AG10803 (cell line): ENCODE measurements at places on chromosomes 12 and 14.

DNA sequence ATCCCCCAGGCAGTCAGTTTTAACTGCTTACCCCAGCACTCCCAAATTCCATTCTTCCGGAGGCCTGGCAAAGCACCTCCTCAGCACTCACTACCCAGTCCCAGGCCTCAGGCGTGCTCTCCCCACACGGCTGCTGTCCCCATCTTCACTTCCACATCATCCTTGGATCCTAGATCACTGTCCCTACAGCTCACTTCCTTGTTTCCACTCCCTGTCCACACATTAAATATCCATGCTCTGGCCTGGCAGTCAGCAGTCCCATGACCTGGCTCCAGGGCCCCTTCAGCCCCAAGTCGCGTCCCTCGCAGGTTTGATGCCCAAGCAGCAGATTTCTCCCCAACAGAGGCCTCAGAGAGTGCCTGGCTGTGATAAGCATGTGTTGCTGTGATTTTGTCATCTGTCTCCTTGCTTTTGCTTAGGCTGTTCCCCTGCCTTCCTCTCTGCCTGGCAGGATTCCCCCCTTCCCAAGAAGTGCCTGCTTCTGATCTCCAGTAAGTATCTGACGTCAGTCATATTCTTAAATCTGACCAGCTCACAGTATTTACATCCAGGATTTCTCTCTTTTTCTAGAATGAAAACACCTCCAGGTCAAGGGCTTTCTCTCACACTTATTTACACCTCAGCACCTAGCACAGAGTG, 241.7 kb downstream of the ZFP36L1 start:
- no peak for DNase-seq

DNA sequence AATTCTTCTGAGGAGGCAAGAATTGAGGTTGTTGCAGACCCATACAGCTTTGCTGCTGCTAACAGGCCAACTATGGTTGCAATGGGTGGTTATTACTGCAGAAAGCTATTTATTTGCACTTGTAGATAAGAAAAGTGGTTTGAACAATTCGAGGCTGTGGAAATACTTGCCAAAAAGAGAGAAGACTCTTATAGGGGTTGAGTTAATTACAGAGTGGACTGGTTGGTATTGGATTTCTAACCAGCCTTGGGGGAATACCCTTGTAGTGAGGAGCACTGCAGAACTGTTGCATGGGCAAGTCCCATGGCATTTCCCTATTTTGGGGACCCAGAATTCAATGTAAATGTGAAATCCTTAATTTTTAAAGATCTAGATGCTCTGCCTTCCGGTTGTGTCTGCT, 120.5 kb downstream of the KCNMB4 start:
- no peak for DNase-seq

DNA sequence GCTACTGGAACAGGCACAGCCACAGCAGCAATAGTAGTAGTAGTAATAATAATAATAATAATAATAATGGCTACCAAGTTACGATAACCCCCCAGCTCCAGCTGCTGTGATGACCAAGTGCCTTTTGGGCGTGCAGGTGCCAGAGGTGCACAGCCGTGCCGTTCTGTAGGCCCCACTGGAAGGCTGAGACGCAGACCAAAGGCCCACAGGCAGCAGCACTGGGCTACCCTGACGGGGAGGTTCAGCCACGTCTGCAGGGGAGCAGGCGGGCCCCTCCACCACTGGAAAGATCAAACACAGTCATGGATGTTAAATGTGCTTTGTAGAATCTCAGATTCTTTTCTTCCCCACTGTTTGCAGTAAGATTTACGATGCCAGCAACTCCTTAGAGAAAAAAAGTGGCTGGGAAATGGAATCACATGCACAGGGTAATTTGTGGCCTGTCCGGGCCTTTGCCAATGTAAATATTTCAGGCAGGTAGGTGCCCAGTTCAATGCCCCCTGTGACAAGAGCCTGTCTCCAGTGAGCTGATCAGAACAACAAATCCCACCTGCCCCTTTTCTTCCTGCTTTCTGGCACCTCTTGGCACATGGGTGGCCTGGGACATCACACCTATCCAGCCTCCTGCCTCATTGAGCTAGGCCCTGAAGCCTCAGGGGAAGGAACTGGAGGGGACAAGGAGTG, 32.6 kb downstream of the CCDC85C start:
- DNase-seq = no peak

GRCh38 chr12:49887091-49887490, 16.6 kb downstream of the FAIM2 start:
- no peak for DNase-seq

DNA sequence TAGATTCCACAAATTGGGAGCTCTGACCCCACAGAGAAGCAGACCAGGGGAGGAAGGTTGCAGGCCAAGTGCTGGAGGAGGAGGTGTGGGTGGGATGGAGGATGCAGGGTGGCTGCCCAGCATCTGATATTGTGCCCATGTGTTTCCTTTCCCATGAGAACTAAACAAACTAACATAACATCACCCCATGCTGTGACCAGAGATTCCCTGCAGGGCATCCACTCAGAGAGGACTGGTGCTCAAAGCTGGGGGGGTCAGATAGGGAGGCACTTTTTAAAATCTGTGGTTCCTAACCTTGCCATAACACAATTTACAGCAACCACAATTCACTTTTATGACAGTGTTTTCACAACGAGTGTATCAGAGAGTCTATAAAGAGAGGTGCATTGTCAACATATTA, 1277.6 kb downstream of the AACS start:
- no peak for DNase-seq

DNA sequence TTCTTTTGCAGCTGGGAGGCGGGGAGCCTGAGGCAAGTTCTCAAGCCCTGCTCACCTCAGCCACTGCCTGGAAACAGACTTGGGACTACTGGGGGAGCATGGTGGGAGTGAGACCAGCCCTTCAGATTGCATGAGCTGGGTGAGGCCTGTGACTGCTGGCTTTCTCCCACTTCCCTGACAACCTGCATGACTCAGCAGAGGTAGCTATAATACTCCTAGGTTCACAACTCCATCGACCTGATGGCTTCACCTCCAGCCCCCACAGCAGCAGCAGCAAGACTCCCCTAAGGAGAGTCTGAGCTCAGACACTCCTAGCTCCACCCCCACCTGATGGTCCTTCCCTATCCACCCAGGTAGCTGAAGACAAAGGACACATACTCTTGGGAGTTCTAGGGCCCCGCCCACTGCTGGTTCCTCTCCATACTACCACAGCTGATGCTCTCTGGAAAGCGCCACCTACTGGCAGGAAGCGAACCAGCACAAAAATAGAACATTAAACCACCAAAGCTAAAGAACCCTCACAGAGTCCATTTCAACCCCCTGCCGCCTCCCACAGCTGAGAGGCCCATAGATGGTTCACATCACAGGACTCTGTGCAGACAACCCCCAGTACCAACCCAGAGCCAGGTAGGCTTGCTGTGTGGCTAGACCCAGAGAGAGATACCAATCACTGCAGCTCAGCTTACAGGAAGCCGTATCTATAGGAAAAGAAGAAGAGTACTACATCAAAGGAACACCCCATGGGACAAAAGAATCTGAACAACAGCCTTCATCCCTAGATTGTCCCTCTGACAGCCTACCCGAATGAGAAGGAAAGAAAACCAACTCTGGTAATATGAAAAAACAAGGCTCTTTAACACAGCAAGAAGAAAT, 68.7 kb downstream of the RPAP3 start:
- no peak for DNase-seq

- DNase-seq = no peak
Measured at GRCh38 chr14:69495341-69495921, 10.9 kb downstream of the PLEKHD1 start.

- DNase-seq = no peak
Measured at GRCh38 chr14:104076743-104077142, 8.8 kb upstream of the ASPG start.

GRCh38 chr14:38824706-38825105, 278.3 kb downstream of the SEC23A start:
- peak; percentile 48 for DNase-seq

DNA sequence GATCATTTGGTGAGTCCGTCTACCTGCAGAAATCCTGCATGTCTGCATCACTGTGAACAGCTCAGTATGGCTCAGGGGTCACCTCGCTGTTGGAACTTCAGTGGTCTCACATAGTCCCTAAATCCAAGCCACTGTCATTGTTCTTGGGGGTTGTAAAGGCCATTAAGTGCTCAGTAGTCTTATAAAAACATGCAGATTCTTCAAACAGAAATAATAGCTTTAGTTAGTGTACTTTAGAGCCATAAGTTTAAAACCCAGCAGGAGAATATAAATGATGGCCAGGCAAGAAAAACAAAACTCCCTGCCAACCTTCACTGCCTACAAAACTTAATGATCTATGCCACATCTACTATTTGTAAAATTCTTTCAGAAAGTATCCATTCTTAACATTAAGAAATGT, 396.3 kb downstream of the SYT1 start:
- DNase-seq = no peak

DNA sequence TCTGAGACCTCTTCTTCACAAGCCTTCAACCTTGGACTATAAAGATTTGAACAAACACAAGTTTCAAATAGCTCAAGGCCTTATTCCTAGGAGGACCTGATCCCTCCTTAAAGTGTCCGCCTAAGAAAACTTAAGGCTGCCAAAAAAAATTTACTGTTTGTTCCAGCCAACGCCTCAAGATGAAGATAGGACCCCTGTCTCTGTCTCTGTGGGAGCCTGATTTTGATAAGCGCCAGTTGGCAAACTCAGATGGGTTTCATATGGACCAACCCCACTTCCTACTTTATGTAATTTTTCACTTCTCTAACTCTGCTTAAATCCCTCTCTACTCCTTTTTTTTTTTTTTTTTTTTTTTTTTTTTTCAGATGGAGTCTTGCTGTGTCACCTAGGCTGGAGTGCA, 11.0 kb downstream of the FKBP3 start:
- no peak for DNase-seq

- DNase-seq = no peak
Measured at GRCh38 chr14:64238631-64239030, 55.5 kb downstream of the ESR2 start.

DNA sequence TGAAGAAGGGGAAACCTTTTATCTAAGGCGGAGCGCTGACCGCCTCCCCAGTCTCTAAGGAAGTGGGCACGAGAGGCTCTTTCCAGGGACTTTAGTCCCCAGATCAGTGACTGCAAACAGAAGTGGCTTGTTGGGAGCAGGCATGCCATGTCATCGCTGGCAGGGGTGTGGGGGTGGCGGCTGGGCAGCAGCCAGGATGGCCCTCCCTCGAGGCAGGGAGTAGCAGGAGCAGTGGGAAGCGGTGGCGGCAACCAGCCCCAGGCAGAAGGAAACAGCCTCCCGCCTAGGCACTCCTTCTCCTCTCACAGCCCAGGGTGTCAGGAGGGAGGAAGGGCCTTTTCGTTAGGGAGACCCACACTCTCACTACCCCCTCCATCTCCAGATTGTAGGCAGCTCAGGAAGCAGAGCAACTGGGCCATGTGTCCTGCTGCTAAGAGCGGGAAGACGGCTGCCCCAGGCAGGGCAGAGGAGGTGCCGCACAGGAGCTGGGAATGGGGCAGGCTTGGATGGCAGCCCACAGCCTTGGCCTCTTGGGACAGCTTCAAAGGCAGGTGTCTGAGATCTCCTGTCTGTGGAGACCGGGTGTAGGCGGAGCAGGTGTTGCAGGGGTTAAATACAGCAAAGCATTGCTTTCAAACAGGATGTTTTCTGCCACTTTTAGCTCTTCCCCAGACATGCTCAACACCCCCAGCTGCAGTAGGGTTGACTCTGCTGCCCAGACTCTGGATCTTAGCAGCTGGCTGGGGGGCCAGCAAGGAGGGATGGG, 21.8 kb downstream of the VDR start:
- no peak for DNase-seq

DNA sequence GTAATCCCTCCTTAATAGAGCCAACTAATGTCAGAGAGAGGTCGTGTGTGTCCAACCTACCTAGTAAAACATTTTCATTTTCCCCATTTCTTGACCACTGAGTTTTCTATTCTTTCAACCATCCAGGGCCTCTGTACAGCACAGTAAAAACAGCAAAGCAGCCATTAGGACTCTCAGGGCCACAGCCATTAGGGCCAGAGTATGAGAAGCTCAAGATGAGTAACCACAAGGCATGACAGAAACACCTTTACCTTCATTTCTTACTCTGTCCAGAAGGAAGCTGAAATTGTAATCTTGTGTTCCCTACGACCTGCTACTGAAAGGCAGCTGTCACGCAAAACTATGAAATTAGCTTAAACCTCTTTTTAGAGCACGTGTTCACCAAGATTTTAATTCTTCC, 2.3 kb downstream of the SPPL3 start:
- DNase-seq = no peak

DNA sequence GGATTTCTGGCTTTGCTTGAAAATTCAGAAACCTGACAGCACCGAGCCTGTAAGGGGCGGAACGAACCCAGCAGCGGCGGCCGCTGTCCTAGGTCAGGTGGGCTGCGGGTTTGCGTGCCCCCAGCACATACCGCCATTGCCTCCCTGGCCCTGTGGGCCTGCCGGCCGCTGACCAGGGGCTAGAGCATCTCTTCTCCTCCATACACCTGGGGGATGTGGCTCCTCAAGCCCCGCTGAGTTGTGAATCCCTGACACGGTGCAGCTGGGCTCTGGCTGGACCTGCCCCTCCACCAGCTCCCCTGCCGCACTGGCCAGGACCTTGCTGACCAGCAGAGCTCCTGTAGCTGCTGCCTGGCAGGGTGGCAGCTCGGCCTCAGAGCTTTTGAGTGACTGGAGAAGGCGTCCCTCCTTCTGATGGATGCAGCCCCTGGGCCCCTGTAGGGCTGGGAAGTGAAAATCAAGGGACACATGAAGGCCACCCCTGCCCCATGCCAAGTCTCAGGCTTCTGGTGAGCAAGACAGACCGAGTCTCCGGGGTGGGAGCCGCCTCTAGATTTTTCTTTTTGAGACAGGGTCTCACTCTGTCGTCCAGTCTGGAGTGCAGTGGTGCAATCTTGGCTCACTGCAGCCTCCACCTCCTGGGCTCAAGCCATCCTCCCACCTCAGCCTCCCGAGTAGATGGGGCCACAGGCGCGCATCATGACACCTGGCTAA, 184.9 kb upstream of the SFSWAP start:
- DNase-seq = no peak

DNA sequence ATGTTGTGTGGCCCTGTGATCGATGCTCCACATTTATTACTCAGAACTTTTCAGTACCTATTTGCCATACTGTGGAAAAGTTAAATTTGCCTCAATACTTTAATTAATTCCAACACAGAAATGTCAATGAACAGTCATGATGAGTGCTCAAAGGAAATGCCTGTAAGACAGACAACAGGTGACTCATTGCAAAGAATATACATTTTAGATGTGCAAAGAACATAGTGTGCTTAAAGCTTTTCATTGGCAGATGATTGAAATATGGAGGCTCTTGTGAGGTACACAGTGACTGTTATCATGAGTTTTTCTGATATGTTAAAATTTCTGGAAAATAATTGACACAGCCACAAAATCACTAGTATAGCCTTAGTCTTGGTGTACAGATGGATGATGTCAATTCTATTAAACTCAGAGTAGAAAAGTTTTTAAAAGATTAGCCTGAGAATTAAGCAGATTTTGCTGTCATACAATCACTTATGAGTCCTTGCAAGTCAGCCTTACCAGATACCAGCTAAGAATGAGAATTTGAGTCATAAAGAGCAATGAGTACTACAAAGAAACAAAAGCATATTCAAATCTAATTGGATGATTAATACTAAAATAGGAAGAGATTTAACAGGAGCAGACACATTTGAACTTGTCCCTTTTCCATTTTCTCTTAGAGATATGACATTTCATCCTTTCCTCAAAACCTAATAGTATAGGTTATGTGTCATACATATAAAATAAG, 544.1 kb downstream of the KCNH5 start:
- no peak for DNase-seq

GRCh38 chr12:45327823-45328383, 112.0 kb downstream of the ANO6 start:
- DNase-seq = no peak
